ENCODE measurements at places on chromosomes 1 and 21.

DNA sequence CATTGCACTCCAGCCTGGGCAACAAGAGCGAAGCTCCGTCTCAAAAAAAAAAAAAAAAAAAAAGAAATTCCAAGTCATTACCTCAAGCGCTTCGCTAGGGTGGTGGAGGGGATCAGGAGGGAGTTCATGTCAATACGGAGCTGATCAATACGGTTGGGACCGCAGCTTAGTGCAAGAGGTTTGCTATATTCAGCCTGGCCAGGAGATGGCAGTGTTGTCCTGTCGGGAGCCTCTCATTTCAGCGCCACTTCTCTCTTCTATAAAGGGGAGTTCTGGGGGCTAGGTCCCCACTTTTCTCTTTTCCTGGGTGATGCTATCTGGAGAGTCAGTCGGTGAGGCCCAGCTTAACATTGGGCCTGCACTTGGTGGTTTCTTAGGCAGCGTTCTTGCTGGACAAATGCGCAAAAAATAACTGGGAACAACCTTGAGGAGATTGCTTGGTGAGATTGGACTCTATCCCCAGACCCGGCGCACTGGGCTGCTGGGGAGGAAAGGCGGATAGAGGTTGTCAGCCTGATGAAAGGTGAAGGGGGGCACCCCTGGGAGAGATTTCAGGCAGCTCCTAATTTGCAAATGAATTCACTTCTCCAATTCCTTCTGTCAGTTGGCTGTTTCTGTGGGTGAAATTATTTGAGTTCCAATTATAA lies 40.4 kb downstream of the KIAA0040 start:
- DNase-seq = peak; percentile 57

DNA sequence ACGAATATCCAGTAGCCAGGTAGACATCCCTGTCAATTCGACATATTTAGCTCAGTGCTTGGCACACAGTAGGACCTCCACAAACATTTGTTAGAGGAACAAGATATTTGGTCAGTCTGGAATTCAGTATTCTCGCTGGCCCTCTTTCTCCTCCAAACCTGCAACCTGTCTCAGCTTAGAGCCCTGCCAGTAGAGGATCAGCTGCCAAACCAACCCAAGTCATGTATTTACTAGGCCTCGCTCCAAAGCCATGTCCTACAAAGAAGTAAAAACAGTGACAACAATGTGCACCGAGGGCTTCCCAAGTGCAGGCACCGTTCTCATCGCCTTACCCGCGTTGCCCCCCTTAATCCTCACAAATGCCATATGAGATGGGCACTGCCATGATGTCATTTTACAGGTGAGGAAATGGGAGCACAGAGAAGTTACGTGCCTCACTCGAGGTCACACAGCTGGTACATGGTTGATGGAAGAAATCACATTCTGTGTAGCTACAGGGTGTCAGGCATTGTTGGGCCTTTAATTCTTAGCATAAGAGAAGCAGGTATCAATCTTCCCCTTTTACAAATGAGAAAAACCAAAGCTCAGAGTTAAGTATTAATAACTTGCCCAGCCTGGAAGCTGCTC lies 26.0 kb upstream of the CDCA8 start:
- DNase-seq = no peak

DNA sequence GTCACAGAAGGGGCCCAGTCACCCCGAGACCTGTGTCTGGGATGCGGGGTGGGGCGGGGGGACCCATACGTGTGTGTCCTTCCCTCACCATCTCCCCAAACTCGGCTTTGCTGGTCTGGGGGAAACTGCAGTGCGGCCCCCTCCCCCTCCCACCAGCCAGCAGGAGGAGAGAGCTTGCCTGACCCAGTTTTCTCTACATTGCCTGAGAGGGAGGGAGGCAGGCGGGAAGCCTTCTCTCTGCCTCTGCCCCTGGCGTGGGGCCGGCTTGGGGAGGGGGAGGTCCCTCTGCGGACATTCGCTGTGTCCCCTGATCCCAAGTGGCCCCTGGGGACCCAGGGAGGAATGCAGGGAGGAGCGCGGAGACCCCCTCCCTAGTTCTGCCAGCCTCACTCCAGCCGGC lies 3.9 kb downstream of the EPHA8 start:
- no peak for DNase-seq

DNA sequence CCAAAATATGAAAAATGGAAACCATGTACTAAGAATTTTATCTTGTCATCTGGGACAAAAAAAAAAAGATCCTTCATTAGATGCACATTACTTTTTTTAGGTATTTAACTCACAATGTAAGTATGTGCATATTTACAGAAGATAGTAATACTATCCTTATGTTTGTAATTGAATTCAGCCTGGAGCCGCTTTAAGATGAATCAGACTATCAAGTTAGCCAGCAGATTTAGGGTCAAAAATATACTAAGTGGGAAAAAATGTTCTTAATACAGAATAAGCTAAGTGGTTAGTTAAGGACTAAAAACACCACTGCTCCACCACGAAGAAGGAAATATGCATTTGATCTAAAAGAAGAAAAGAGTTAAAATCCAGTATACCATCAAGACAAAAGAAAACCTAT lies 49.1 kb downstream of the DSCAM start:
- DNase-seq = no peak

DNA sequence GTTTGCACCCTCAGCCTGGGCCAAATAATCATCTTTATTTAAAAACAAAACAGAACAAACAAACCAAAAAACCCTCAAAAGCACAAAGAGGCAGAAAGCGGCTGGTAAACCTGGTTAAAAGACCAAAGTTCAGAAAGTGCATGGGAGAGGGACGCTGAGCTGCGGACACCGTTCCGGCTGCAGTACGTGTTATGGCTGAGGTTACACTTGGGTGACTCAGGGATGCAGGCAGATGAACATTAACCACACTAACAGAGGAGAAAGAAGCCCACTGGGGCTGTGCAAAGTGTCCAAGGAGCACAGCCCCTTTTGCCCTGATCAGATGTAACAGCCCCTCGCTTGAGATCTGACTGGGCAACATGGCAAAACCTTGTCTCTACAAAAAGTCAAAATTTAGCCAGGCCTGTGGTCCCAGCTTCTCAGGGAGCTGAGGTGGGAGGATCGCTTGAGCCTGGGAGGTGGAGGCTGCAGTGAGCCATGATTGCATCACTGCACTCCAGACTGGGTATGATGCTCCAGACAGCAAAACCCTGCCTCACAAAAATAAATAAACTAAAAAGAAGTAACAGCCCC lies 28.3 kb downstream of the GPR157 start:
- no peak for DNase-seq

DNA sequence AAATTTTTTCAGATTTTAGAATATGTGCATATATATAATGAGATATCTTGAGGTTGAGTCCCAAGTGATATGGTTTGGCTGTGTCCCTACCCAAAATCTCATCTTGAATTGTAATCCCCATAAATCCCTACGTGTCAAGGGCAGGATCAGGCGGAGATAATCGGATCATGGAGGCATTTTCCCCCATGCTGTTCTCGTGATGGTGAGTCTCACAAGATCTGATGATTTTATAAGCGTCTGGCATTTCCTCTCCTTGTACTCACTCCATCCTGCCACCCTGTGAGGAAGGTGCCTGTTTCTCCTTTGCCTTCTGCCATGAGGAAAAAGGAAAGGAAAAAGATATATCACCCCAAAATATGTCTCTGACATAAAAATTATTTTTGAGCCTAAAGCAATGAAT lies 64.6 kb downstream of the TOR3A start:
- DNase-seq = no peak

DNA sequence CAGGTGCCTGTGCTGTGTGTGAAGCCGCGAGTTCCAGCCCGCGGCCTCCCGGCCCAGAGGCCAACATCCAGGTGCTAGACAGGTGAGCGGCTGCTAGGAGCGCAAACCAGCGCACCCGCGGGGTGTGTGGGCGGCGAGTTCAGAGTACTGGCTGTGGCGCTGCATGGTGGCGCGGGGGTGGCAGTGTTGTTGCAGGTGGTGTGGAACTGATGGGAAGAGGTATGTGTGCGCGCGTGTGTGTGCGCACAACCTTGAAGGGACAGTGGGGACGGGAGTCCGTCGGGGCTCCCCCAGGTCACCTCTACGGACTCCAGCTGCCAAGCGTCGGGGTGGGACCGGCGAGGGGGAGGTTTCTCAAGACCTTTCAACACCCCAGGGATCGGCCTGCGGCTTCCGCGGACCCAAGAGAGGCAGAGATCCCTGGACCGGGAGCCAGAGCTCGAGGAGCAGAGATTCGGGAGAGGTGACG lies 433 bp upstream of the DMBX1 start:
- DNase-seq = no peak
